ENCODE measurements at places on chromosomes 12 and 14.

- no peak overlapping the region for H3K4me3 ChIP-seq
- no peak for DNase-seq
- no peaks in the 10 kb centered on the region for H3K36me3 ChIP-seq
Measured at GRCh38 chr12:67803278-67803993, 154.9 kb downstream of the DYRK2 start.

DNA sequence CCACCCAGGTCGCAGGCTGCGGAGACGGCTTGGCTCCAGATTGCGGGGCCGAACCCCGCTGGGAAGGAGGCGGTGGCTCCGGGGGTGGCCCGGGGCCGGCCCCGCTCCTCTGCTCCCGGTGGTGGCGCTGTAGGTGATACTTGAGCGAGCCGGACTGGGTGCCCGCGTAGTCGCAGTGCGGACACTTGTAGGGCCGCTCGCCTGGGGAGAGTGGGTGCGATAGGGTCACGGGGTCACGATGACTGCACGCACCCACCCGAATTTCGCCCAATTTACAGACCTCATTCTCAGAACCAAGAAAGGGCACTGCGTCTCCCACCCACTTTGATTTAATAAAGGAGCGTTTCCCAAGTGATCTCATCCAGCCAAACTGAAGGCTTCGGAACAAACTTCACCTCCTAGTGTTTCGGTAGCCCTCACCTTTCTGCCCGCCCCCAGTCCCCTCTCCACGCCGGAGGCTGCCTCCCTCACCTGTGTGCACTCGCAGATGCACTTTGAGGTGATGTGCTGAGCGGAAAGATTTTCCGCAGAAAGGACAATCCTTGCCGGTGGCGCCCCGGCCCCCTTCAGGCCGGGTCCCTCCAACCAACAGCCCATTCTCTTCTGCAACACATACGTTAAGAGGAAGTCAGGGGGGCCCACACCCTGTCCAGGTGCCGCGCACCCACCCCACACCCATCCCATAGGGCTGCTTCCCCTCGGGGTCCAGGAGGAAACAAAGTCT lies 7.4 kb downstream of the ZNF219 start:
- H3K27me3 ChIP-seq, result no peaks in the 10 kb centered on the region
- H3K4me1 ChIP-seq, result peaks cover 29% of the 10 kb centered on the region
- H3K27ac ChIP-seq, result peak overlapping the region; percentile 67
- DNase-seq, result no peak

DNA sequence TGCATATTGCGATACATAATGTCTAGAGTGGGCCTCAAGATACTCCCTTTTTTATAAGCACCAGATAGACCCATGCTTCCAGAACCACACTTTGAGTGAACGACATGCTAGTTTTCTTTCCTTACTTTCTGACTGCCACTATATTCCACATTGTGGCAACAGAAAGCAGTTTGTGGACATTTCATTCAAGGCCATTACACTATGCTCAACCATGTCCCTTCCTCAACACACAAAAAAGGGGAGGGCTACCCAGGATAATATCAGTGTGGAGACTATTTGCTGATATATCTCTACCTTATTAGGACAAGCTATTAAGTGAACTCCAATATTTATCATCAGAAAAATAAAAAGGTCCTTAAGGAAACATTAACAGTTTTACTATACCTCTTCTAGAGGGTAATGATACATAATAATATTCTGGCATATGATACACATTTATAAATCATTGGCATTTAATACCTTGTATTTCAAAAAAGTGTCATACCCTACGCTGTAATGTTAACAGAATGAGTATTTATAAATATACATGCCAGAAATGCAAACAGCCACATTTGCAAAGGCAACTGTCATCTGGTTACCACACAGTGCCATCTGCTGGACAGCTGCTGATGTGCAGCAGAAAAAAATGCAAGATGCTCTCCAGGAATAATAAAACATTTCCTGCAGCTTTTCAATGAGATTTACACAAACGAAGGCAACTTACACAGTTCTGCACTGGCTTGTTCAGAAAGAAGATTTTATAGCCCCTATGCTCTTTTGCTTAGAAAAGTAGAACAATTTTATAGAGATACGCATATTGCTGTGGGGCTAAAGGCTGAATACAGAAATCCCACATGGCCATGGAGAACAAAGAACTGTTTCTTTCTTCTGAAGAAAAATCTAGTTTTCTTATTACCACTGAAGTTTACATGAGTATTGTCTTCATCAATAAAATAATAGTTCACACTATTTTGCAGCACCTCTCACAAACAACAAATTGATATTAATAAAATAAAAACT lies 182.2 kb upstream of the GRIP1 start:
- H3K4me1 ChIP-seq, result peaks cover 16% of the 10 kb centered on the region
- H3K36me3 ChIP-seq, result no peaks in the 10 kb centered on the region
- H3K27me3 ChIP-seq, result peaks cover 2% of the 10 kb centered on the region
- H3K4me3 ChIP-seq, result no peak overlapping the region

- H3K27ac ChIP-seq, result peak overlapping the region; percentile 71
- DNase-seq, result no peak
- peaks cover 40% of the 10 kb centered on the region for H3K4me1 ChIP-seq
- no peak overlapping the region for H3K4me3 ChIP-seq
- no peaks in the 10 kb centered on the region for H3K27me3 ChIP-seq
Measured at GRCh38 chr12:12539028-12539810, 23.4 kb downstream of the DUSP16 start.

- no peaks in the 10 kb centered on the region for H3K4me1 ChIP-seq
- DNase-seq, result no peak
- H3K27me3 ChIP-seq, result no peaks in the 10 kb centered on the region
- H3K36me3 ChIP-seq, result no peaks in the 10 kb centered on the region
Measured at GRCh38 chr14:29527286-29527685, 400.4 kb downstream of the PRKD1 start.
